ENCODE measurements at places on chromosomes 4 and X.

DNA sequence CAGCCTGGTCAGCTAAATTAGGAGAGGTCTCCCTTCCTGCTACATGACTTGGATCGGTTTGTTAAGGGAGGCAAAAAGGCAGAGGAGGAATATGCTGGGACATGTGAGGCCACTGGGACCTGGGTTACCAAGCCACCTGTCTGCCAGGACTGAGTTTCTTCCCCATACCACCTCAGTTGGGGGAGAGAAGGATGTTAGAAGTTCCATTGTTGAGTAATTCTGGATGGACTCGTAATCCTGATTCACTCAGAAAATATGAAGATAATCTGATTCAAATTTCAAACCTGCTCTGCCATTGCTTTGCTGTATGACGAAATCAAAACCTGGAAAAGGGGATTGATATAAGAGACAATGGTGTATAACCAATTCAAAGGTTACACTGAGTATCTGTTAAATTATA is 97.4 kb upstream of the S100G start:
- peak; percentile 68 for DNase-seq

- peak; percentile 17 for DNase-seq
These were observed 659.7 kb downstream of the CENPC start for GRCh38 chr4:66885501-66886165.

- DNase-seq, result peak; percentile 28
These were observed 12.4 kb downstream of the ZFP92 start for GRCh38 chrX:153423652-153424051.

- DNase-seq, result peak; percentile 65
These were observed 18.1 kb downstream of the USP46 start for GRCh38 chr4:52640808-52641565.

GRCh38 chr4:56630876-56631666 is 50.0 kb downstream of the HOPX start:
- no peak for DNase-seq

- no peak for DNase-seq
These were observed 7.3 kb downstream of the RGS12 start for GRCh38 chr4:3299976-3300671.

DNA sequence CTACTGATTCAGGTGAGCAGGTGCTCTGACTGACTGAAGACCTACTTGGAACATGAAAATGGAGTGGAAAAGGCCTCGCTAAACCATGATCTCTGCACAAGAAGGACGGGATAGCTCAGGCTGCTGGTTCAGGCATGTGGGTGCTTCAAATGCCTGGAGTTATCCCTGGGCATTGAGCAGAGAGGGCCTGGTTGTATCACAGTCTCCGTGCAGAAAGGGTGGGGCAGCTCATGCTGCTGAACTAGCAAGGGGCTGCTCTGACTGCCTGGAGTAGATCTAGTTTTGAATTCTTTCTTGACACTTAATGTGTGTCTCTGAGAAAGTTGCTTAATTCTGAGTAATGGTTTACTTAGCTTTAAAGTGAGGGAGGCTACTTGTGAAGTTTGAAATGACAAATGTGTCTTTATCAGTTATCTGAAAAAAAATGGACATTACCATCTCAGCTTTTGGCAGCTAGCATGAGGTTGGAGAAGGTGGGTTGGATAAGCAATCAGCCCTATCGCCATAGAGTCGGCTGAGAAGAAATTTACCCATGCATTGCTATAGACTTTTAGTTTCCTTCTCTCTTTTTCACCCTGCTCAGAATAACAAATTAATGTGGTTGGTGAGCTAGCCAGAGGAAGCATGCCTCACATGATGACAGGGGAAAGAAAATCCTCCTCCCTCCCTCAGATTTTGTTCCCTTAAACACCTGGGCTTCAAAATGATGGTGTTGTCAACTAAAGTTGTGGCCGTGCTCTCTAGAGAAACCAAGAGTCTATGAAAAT is 832.4 kb downstream of the STIM2 start:
- no peak for DNase-seq

GRCh38 chr4:188328966-188329365 is 189.7 kb downstream of the TRIML1 start:
- no peak for DNase-seq

DNA sequence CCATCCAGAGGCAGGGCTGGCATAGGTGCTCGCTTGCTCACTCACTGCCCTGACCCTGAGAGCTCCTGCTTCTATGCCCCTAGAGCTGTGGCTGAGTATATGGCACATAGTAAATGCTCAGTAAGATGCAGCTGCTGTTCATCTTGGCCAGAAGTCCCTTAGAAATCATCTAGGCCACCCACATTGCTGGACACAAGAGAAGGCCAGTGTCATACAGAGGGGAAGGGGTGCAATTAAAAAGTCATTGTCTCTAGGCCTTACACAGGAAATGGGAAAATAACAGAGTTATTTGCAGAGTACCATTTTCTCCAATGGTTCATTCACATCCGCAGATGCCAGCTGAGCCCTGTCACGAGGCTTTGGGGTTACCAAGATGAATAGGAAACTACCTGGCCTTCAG is 88.8 kb downstream of the MAMLD1 start:
- no peak for DNase-seq

DNA sequence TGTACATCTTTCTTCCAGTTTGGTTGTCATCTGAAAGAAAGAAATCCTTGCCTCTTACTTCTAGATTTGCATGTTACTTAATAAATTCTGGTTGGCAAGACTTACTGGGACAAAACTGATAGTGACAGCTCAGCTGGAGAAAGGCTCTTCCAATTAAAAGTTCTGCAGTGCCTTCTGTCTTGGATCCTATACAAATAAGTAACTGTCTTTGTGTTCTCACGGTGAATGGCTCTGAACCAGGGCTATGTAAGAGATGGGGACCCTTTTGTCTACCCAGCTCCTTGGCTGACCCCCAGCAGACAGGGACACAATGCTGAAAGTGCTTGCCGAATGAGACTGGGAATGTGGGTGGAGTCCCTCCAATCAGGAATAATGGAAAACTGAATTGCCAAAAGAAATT is 89.5 kb downstream of the AASDH start:
- no peak for DNase-seq

- no peak for DNase-seq
These were observed 88.6 kb upstream of the TMEM164 start for GRCh38 chrX:109914114-109914849.

DNA sequence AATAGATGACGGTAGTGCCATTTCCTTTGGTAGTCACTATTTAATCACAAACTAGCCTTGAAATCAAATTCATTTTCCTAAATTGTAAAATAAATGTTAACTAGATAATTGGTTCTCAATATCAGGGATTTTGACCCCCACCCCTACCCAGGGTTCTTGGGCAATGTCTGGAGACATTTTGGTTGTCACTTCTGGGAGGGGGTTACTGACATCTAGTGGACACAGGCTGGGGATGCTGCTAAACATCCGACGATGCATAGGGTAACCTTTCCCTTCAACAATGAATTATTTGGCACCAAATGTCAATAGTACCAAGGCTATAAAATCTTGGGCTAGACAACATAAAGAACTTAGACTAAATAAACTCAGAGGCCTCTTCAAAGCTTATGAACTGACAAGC is 285.8 kb upstream of the TRPC5 start:
- no peak for DNase-seq

DNA sequence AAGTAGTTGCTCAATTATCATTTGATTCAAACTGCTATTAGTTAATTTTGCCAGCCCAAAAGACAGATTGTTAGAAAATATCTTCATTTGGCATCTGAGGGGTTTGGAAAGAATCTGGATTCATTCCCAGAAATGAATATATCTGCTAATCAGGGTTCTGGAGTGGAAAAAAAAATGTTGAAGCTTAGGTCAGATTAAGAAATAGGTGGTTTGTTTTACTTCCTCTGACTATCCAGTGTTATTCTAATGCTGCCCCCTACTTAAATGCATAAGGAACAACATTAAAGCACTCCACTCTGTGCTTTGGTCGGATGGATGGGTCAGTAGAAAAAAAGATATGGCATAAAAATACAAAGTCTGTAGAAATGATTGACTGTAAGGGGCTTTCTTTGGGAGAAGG is 89.0 kb downstream of the LUZP4 start:
- peak; percentile 51 for DNase-seq

DNA sequence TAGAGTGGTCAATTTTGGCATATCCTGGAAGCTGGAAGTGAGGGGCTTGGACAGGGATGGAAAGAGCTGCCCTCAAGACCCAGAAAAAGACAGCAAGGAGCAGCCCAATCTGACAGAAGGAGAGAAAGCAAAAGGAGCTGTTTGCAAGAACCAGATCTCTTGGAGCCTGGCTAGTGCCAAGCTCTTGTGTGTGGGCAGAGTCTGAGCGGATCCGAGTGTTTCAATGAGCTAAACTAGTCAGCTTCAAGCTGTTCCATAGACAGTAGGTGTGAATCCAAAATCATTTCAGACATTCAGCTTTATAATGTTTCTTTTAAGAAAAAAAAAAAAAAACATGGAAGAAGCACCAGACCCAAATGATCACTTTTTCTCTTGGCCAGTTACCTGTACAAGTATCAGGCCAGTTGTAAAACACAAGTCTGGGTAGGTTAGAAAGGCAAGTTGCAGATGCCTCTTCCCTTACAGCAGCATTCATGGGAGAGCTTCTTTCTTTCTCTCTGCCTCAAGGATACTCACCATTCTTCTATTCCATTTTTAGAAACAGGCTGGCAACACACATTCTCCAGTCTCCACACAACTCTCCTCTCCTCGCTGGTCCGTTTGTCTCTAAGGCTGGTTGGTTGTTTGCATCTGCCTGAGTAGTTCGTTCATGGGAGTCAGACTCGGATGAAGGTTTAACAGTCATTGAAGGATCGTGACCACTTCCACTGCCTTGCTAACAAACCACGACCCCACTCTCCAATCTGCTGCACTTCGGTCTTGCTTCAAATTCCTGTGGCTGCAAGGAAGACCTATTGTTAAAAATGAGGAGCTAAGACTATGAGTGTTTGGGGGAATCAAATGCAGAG is 105.2 kb upstream of the GATB start:
- no peak for DNase-seq

GRCh38 chr4:152399246-152399645 is 136.6 kb downstream of the FBXW7 start:
- DNase-seq, result no peak

GRCh38 chr4:74357965-74358364 is 7.0 kb upstream of the EREG start:
- DNase-seq, result no peak

DNA sequence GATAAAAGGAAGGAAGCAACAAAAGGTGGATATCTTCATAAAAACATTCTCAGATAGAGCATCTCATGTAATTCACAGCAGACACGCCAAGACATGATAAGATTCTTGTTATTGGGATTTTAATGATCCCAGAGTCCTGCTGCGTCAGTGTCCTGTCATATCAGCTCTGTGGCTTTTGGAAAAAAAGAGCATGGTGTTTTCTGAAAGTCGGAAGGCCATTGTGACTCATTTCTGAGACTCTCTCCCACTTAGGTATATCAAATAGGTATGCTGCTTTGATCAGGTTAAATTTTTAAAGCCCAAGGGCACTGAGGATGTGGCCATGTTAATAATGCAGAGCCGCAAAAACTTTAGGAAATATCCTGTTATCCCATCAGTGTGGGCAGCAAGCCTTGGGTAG is 481.0 kb downstream of the KCNIP4 start:
- DNase-seq, result no peak

DNA sequence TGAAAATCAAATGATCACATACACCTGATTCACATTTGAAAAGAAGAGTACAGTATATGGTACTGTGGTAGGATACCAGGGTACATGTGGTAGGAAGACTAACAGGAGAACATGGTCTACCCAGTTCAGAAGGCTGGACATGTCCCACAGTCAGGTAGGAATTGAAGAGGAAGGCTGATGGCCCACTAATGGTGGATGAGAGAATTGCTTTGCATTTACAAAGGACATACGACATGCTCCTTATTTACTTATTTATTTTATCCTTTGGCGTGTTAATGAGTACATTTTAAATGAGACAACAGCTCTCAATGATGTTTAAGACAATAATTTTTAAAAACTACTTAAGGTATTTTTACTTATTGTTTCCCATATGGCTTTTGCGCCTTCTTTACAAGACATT is 106.7 kb upstream of the BMP2K start:
- DNase-seq, result no peak

DNA sequence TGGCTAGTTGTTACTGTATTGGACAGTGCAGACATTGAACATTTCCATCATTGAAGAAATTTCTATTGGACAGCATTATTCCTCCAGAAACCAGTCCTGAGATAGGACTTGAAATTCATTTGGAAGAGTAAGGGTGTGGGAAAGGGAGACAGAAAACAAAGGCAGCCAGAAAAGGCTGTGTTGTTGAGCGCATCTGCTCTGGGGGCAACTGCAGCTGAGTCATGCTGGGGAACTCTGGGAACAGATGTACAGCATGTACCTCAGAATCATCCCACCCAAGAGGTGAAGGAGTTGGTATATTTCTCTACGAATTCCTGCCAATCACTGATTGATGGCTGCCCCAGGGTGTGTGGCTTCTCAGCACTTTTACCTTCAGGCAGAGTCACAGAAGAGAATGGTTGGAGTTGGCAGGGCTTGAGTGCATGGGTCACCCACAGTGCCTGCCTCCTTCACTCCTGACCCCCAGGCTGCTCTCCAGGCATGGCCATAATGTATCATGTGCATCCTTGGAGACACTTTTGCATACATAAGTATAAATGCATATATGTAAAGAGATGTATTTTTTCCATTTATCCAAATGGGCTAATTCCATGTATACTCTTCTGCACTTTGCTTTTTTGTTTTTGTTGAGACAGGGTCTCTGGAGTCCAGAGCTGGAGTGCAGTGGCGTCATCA is 39.4 kb downstream of the GEMIN8 start:
- DNase-seq, result no peak

DNA sequence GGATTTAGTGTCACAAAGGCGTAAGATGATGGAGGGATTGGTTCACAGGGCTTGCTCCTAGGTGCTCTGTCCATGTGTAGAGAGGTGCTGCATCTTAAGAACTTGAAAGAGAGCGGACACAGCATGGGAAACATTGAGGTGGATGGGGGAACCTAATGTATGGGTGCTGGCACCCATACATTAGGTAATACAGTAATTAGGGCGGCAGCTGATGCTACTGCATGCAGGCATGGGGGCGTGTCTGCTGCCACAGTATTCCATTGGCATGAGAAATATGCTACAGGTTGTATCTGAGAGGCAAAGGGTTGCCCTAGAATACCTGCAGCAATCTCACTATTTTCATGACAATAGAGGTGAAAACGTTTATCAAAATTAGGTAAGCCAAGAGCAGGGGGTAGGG is 45.8 kb upstream of the UXT start:
- DNase-seq, result no peak

GRCh38 chr4:7781993-7782392 is 157.7 kb downstream of the AFAP1 start:
- DNase-seq, result no peak

DNA sequence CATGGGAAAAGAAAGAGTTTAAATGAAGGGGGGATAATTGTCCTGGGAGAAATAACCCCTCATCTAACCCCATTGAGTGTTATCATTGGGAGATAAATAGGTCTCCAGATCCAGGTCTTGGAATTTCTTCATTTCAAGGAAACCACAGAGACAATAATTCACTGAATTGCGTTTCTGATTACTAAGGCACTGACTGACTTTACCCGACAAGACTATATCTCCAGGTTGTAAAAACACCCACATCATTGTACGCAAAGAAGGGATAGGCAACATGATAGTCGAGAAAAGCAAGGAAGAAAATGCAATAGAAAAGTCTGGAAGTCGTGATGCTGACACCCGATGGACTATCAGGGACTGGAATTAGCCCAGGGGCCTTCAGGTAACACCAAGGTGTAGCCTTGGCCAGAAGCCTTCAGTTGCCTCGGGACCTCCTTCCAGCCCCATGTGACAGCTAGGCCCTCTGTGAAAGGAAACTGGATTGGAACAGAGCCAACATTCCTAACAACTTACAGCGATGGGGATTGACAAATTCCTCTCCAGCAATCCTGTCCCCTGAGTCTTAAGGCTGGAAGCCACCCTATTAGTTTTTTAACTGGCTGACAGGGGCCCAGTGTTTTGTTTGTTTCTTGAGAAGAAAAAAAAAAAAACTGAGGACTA is 46.5 kb upstream of the RAB9B start:
- DNase-seq, result peak; percentile 81
